Myocyte (in vitro differentiated cells): ENCODE measurements at places on chromosomes 12 and 14. TPM values are rescaled to one million over a fixed set of nuclear protein-coding genes. Genes with fewer than 3 reads are reported as not detected.

Gene KCNC2
- total RNA-seq, result not detected in 2 replicates

Gene OR8S1
- not detected in 2 replicates for total RNA-seq

Gene SLC41A2
- 8.9 and 9.7 TPM in 2 replicates for total RNA-seq

Gene C12orf54
- not detected in 2 replicates for total RNA-seq

Gene ABCC9
- total RNA-seq, result 10.1 and 18.5 TPM in 2 replicates

Gene FOXJ2
- total RNA-seq, result 8.4 and 11.9 TPM in 2 replicates

Gene GPR68
- 0.62 and 1.4 TPM in 2 replicates for total RNA-seq

Gene IRAK3
- 0.32 TPM in 1 of 2 replicates, not detected in the other for total RNA-seq

Gene CCDC197
- total RNA-seq, result not detected in 2 replicates

Gene DEPDC4
- total RNA-seq, result 0.26 TPM in 1 of 2 replicates, not detected in the other

- no peak for DNase-seq
These were observed 225.3 kb downstream of the ATP23 start for GRCh38 chr12:58166643-58167042.

GRCh38 chr12:109329003-109329402 lies 18.7 kb upstream of the MYO1H start:
- no peak for DNase-seq

GRCh38 chr14:96581902-96582301 lies 79.7 kb downstream of the PAPOLA start:
- DNase-seq, result no peak

DNA sequence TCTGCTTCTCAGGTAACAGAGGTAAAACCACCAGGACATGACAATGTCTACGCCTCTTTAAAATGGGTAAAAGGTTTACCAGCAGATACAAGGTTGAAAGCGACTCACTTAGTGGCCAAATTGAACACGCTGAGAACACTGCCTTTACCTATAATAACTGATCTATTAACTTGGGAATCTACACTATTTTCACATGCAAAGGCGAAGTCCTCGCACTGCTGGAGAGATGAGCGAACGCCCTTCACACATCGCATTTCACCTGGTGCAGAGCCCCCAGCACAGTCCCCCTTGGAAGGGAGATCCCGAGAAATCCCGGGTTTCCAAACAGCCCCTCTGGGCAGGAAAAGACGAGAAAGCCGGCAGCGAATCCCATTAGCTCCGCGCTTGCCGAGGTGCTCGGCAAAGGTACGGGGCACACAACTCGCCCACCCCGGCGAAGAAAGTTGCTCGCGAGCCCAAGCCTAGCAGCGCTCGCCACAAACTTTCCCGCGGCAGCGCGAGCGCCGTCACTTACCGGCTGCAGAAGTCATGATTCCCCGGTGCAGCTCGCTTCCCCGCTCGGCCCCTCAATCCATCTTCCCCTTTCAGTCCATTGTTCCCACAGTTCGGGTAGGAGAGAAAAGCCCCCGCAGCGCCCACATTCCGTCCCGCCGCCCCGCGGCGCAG lies 423 bp downstream of the FGD6 start:
- DNase-seq, result no peak

GRCh38 chr12:7068240-7068993 lies 7.9 kb downstream of the C1S start:
- peak; percentile 87 for DNase-seq

DNA sequence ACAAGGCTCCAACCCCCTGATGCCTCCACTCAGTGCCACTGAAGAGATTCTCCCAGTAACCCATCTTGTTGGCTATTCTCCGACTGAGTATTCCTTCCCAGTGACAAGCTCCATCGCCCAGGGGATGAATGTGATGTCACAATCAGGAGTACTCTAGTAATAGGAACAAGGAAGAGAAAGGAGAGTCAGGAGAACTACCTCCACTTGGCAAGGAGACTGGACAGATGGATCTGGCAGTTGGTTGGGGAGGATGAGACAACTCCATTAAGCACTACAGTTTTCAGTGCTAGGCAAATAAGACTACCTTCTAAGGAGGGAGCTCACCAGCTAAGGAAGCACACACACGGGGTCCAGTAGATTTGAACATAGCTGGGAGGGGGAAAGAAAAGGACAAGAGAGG lies 5.3 kb downstream of the RNF41 start:
- DNase-seq, result no peak

- no peak for DNase-seq
These were observed 30.2 kb downstream of the CACNA1C start for GRCh38 chr12:2083008-2083407.

GRCh38 chr12:45490232-45490881 lies 239.1 kb upstream of the ARID2 start:
- no peak for DNase-seq

DNA sequence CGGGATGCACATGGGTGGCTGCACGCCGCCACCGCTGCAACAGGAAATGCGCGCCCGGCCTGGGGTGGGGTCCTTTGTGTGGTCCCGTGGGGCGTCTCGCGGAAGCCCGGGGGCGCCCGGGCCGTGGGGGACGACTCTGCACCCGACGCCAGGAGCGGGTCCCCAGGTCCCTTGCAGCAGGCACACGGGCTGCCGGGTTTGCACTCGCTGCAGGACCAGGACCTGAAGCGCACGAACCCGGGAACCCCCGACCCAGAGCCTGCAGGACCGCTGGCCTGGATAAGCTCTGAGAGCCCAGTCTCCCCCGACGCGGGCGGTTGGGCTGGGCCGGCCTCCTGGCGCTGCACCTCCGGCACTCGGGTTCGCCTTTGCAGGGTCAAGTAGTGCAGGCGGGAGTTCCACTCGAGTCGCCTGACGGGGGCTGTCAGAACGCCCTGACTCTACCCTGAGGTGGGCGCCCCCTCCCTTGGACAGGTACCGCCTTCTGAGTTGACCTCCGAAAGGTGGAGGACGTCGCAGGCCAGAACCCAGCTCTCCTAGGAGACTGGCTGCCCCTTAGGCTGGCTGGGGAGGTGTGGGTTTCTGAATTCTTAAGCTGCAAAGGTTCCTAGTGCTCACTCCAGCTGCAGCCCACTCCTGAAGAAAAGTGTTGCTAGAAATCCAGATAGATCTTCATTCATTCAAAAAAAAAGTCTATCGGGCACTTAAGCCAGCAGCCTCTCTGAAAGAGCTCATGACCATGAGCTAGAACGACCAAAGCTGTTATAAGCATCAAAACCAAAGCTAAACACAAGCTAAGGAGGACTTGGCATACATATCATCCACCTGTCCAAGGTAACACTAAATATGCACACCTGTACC lies 68.0 kb downstream of the RNF34 start:
- DNase-seq, result peak; percentile 22

DNA sequence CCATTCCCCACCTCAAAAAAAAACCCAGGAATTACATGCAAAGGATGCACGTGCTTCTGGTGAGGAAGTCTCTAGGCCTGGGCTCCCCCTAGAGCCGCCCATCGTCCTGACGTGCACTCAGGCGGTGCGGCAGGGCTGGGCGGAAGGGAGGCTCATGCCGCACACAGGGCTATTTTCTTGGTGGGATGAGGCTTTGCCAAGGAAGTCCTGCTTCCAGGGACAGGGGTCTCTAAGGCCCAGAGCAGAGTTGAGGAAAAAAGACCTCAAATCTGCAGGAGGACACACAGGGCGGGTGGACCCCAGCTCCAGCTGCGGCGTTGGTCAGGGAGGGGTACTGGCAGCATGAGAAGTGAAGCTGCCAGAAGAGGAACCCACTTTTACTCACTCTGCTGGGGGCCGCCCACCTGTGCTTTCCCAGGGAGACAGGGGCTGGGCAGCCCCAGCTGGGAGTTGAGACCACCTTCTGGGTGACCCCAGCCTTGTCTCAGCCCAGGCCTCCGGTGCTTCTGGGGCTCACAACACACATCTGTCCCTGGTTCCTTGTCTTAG lies 4.2 kb downstream of the RHOF start:
- no peak for DNase-seq

- DNase-seq, result peak; percentile 75
These were observed 5.2 kb upstream of the ASB2 start for GRCh38 chr14:93981316-93982229.

GRCh38 chr14:104507443-104507842 lies 72.1 kb upstream of the C14orf180 start:
- DNase-seq, result no peak

DNA sequence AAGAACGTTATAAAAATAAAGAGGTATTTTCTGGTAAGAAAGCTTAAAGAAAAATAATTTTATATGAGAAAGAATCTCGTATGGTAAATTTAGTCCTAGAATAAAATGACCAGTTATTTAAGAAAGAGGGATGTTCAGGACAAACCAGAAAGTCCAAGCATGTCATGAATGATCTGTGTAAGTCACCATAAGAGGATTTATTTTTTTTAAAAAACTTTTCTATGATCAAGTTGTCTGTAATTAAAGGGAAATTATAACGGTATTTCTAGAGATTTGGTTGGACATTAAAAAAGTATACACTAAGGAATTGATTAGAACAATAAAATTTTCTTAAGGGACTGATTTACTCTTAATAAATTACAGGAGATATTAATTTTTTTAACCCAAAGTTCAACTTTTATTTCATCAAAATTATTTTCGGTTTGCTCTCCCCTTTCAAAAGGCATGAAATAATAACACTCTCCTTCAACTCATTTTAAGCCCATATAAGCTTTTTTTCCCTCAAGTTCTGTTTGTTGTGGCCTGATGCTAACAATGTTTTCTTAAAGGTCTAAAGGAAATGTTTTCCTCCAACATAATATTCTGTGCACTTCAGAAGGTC lies 49.9 kb upstream of the CPSF6 start:
- no peak for DNase-seq

DNA sequence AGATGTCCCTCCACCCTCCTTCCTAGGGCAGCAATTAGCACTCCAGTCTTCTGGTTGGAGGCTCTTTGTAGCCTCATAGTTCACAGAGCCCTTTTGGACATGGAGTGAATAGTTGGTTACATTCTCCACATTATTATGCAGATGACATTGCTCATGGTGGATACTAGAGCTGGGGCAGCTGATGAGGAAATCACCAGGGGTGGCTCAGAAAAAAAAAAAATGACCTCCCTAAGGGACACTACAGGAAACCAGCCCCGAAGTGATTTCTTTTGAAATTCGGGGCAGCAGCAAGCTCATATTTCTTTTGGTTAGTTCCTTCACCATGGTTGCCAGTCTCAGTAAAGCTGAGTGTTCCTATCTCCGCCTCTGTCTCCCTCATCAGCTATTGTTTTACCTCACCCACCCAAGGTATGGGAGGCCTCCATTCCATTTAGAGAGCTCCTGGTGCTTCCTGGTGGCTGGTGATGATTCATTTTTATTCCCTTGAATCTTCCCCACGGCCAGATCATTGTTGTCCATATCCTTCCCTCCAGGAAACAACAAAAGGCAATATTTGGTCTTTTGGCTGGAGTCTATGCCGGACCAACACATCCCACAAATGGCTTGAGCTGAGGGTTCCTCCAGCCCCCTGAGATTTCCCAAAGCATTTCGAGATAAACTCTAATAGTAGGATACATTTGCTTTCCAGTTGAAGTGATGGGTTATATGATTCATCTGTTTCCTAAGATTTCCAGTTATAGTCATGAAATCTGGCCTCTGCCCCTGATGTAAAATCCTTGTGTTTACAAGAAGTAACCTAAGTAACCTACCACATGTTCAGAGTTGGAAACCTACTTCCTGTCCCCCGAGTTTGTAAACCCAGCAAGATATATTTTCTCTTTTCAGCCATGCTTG lies 56.2 kb upstream of the NID2 start:
- peak; percentile 72 for DNase-seq

GRCh38 chr12:70052931-70053497 lies 190.2 kb upstream of the CNOT2 start:
- peak; percentile 50 for DNase-seq

GRCh38 chr12:109147954-109148353 lies 31.6 kb downstream of the ACACB start:
- DNase-seq, result peak; percentile 34
